NCI-H2107 (cell line): ENCODE measurements at places on chromosomes 11 and 22.

GRCh38 chr11:134725716-134726639 is 313.9 kb upstream of the B3GAT1 start:
- DNase-seq: no peak

GRCh38 chr22:19138217-19139000 is 6.0 kb downstream of the ESS2 start:
- DNase-seq: no peak

GRCh38 chr11:71461696-71462095 is 8.7 kb downstream of the NADSYN1 start:
- DNase-seq: no peak

DNA sequence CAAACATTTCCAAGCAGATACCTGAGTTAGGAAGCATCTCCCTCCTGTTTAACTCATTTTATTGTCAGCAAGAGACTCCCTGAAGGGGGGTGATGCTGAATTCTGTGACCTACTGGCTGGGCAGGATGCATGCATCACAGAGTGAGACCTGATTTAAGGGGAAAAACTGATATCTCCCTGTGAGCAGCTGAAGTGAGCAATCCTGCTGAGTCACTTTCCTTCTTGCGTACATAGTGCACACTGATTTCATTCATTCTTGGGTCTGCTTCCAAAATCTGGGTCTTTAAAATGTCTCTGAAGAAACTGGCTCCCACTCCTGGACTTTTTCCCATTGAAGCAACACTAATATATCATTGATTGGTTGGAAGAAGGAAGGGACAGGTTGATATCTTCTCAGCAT is 23.3 kb downstream of the P4HA3 start:
- no peak for DNase-seq

GRCh38 chr11:56917708-56918400 is 70.9 kb upstream of the OR5AK2 start:
- DNase-seq: no peak
